Esophagus squamous epithelium (tissue), 5 donors: ENCODE measurements at places on chromosomes 5 and 9.

DNA sequence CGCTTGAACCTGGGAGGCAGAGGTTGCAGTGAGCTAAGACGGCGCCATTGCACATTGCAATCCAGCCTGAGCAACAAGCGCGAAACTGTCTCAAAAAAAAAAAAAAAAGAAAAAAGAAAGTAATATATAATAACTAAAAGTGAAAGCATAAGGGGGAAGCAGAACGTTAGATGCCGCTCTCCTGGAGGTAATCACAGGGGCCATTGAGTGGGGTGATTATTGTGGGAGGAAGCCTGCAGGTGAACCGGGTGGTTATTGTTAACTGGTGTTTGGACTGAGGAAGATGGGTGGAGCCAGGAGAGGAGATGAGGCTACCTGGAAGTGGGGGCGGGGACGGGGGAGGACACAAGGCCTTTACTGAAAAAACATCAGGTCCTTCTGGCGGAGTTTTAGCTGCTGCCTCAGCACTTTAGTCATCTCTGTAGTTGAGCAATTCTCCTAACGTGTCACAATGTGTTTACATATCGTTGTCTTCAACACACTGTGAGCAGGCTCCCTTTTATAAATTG, 5.3 kb upstream of the TJP2 start:
- DNase-seq: no peak

- DNase-seq: no peak
These were observed 63.5 kb upstream of the OSMR start for GRCh38 chr5:38782180-38782835.

GRCh38 chr9:99169982-99170761, 51.6 kb downstream of the ALG2 start:
- DNase-seq: no peak

DNA sequence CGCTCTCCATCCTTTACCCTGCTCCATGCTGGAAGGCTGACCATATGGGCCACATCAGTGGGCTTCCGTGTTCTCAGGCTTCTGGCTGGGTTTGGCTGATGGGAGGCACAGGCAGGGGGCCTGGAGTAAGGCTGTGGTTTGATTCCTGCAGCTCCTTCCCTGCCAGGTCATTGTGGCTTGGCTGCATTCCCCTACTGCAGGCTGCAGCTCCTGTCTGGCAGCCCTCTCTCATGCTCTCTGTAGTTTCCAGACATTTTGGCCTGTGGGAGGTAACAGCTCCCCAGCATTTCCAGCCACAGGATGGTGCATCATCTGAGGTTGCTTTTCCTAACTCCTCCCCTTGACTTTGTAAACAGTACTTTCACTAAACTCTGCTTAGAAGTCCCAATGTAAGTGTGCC, 102.0 kb upstream of the PTPN3 start:
- no peak for DNase-seq

DNA sequence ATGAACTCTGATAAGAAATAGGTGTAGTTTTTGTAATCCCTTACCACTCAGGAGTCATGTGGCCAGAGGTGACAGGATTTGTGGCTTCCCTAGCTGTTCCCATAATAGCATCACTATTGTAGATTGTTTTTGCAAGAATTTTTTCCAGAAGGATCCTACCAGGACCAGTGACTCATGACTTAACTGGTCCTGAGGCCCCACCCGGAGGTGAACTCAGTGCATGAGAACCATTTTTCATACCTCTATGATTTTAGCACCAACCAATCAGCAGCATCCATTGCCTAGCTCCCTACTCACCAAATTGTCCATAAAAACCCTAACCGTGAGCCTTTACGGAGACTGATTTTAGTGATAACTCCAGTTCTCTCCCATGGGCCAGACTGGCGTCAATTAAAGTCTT, 484.8 kb downstream of the PSAT1 start:
- no peak for DNase-seq
